ENCODE measurements at places on chromosomes 2 and 18. TPM values are rescaled to one million over a fixed set of nuclear protein-coding genes. Genes with fewer than 3 reads are reported as not detected.

DNA sequence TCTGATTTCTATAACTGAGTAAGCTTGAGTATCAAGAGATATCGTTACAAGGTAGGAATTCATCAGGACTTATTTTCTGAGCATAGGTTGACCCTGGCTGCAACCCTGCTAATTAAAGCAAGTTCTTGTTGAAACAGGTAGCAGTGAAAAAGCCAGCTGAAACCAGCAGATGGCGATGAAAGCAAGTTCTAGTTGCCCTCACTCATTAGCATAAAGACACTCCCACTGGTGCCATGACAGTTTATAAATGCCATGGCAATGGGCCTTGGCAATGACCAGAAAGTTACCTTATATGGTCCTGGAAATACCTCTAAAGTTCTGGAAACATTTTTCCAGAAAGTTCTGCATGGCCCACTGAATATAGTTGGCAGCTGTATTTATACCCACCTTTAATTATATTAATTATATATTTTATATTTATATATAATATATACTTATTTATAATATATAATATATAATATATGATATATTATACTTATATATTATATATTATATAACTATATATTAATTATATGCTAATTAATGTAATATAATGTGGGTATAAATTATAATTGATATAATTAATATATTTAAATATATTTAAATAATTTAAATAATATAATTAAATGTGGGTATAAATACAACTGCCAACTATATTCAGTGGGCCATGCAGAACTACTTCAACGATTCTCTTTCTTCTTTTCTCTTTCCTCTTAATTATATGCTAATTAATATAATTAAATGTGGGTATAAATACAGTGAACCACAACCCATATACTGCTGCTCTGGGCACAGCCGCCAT lies 188.0 kb downstream of the CDH7 start:
- no peak for DNase-seq

GRCh38 chr2:237790353-237790752 lies 8.2 kb upstream of the RBM44 start:
- no peak for DNase-seq

MYO5B gene
- total RNA-seq: 0.44 TPM

- no peak for DNase-seq
These were observed 10.6 kb downstream of the NCKAP5 start for GRCh38 chr2:133557614-133558013.

LYG1 gene
- total RNA-seq: 0.58 TPM

GRCh38 chr2:177728920-177729319 lies 336.3 kb downstream of the AGPS start:
- DNase-seq: no peak

DNA sequence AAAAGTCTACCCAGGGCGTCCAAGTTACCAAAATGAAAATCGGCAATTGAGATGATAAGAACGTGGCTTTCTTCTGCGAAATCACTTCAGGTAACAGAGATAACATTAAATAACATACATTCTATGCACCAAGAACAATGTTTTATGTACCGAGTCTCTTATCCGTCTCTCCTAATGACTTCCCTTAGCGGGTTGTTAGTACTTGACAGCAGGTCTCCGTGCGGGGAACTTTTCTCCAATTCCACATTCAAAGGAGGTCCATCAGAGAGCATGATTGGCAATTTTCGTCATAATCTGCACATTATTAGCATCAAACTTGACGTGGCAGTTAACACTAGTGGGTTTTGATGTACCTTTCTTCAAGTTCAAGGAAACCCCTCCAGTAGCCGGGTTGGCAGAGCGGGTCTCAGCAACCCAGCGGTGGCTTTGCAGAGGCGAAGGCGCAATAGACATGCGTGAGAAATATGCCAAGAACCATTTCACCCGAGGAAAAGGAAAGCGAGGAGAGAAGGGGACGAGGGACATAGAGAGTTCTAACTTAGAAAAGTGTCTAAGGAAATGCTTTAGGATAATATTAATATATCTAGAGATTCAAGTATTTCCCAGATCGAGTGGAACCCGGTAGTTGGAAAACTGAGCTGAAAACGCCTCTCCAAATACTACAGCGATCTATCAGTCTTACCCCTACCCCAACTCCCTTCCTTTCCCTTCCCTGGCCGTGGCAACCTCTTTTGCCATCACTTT lies 5.0 kb downstream of the EVX2 start:
- no peak for DNase-seq

DNA sequence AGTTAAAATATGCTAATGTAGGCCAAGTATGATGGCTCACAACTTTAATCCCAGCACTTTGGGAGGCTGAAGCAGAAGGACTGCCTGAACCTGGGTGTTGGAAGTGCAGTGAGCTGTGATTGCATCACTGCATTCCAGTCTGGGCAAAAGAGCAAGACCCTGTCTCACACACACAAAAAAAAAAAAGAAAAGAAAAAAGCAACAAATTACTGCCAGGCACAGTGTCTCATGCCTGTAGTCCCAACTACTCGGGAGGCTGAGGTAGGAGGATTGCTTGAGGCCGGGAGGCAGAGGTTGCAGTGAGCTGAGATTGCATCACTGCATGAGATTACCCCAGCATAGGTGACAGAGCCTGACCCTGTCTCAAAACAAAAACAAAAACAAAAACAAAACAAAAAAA lies 110.6 kb downstream of the PRELID3A start:
- DNase-seq: no peak

- no peak for DNase-seq
These were observed 1481.6 kb upstream of the PIK3C3 start for GRCh38 chr18:40473221-40474029.

- DNase-seq: no peak
These were observed 272.8 kb downstream of the RND3 start for GRCh38 chr2:150214626-150215025.

- DNase-seq: no peak
These were observed 12.2 kb upstream of the PUM2 start for GRCh38 chr2:20362701-20363435.

DNA sequence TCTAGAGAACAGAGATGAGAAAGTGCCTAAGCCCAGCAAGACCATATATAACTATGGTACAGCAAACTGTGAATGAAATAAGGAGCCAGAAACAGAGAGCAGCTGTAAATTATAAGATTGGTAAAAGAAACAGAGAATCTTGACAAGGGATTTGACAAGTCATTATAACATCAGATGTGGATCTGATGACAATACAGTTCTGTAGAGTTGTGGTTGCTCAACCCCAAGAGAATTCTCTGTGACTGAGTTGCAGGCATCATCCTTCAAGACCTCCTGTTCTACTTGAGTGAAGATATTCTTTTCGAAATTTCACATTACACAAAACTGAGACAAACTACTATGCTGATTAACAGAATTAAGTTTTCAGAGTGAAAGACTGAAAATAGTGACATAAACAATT lies 343.1 kb upstream of the SLC39A10 start:
- no peak for DNase-seq

- DNase-seq: no peak
These were observed 122.6 kb upstream of the DNAJC10 start for GRCh38 chr2:182593394-182593975.

DNA sequence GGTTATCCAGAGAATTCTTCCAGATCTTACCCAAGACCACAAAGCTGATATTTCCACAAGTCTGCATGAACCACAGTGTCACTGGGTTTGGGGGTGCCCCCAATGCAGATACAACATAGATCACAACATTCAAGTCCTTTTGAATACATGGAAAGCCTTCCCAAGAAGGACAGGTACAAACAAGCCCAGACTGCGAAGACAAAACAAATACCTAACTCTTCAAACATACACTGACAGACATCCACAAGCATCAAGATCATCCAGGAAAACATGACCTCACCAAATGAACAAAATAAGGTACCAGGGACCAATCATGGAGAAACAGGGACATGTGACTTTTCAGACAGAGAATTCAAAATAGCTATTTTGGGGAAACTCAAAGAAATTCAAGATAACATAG lies 93.1 kb downstream of the MDH1 start:
- DNase-seq: no peak

GRCh38 chr2:20447437-20448245 lies 767 bp downstream of the RHOB start:
- DNase-seq: peak; percentile 58

DNA sequence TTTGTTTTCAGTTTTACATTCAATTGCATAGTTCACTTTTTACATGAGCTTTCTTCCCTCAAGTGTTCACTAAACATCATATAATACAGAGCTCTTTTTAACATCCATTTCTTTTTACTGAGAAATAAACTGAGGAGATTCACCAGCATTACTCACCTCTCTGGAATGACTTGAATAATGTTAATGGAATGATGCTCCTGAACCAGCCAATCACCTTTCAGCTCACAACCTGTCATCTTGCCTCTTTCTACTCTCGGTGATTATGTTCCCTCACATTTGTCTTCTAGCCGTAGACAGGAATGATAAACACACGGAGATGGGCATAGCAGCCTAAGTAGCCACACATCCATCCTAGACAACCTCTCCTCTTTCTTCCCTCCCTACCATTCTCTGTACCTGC lies 301.7 kb downstream of the PAX3 start:
- DNase-seq: no peak

- no peak for DNase-seq
These were observed 63.5 kb downstream of the TGIF1 start for GRCh38 chr18:3513481-3513880.

DNA sequence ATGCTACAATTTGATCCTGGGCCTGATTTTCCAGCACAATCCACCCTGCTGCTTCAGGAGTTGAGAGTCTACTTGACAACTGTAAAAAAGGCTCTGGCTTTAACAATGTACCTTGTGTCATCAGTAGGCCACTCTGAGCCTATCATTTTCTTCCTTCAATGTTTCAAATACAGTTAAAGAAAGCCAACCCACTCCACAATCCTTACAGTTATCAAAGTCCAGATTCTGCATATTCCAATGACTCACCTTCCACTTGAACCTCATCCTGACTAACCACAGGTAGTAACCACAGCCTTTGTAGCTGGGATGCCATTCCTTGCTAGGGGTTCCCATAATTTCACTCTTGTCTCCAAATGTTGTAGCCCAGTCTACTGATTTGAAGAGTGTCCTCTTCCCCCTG lies 35.5 kb upstream of the AQP4 start:
- DNase-seq: no peak

EPB41L3 gene
- total RNA-seq: 6.3 TPM

AKAIN1 gene
- not detected for total RNA-seq

- no peak for DNase-seq
These were observed 39.9 kb upstream of the TSPYL6 start for GRCh38 chr2:54295911-54296310.

DNA sequence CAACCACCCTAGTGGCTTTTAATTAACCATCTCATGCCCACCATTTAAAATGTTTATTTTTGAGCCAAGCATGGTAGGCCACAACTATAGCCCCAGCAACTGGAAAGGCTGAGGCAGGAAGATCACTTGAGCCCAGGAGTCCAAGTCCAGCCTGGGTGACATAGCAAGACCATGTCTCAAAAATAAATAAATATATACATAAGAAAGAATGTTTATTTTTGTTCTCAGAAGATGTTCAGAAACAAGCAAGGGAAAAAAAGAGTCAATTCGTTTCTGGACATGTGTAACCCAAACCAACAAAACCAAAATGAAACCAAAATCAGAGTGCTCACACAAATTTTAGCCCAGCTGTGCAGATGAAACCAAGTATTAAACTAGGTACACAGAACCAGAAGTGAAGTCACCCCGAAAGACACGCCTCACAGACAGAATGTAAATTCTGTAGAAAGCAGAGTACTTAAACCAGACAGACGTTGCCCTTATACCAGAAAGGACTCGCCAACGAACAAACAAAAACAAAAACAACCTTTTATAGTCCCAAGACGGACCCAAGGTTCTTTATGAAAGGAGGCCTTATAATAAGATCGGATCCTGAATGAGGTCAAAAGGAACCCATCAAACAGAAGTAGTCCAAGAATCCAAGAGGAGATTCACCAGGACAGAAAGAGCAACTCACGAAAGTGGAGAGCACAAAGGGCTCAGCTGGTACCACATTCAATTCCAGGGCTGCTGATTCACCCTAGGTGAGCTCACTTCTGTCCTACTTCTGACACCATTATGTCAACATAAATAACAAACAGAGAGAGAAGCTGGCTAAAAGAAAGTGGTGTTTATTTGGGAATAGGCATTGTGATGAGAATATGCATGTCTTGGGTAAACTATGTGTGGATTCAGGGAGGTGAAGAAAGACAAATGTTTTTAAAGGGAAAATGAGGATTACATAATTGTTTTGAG lies 31.8 kb upstream of the MTCL1 start:
- no peak for DNase-seq

AGXT gene
- total RNA-seq: not detected

LYPD6B gene
- total RNA-seq: not detected

DNA sequence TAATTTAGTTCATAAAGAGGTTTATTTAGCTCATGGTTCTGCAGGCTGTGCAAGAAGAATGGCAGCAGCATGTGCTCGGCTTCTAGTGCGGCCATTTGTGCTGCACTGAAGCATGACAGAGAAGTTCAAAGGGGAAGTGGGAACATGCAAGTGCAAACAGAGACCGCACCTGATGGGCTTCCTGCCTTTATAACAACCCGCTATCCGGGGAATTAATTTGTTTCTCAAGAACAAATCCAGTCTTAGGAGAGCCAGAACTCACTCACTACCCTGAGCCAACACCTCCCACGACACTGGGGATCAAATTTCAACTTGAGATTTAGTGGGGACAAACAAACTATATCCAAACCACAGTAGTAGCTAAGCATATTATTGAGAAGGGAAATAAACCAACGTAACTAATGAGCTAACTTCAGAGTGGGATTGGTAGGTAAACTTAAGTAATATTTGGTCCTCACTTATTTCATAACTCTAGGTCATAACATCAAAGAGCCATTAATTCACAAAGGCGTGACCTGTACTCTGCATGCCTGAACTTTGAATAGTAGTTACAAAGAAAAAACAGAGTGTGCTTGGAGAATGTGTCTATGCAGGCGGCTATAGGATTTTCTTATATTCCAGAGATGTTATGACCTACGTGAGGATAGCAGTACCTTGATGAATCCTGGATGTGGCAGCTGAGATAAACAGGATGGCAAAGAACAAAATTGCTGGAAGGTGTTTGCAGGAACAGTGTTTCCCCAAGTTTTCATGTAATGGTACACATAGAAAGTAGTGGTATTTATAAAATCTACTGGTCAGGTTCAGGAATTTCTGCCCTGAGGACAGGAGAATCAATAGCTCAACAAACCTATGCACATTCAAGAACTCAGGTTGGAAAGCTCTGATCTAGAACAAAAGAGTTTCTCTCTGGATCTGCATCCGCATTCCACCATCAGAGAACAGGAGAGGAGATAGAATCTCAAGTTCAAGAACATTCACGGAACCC lies 845.9 kb upstream of the ID2 start:
- no peak for DNase-seq

ABCG8 gene
- total RNA-seq: not detected

DNA sequence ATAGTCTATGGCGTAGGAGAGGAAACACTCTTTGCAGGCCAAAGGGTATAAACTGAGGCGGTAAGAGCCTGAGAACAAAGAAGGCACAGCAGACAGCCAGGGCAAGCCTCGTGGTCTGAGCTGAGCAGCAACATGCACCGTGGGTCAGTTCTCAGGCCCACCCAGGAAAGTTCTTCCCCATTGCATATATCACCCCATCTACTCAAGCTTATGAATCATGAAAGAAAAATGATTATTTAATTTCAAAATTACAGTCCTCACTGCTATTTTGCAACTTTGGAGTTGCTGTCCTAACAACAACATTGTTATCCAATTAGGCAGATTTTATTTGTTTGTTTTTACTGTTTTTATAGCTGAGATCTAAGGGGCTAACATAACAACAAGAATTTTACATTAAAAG lies 54.7 kb upstream of the RIOK3 start:
- DNase-seq: no peak

GRCh38 chr2:42342061-42342794 lies 18.8 kb downstream of the COX7A2L start:
- DNase-seq: peak; percentile 25

Measured in left ventricle myocardium inferior (tissue), 1 donor.